ENCODE measurements at places on chromosomes 2 and 18.

DNA sequence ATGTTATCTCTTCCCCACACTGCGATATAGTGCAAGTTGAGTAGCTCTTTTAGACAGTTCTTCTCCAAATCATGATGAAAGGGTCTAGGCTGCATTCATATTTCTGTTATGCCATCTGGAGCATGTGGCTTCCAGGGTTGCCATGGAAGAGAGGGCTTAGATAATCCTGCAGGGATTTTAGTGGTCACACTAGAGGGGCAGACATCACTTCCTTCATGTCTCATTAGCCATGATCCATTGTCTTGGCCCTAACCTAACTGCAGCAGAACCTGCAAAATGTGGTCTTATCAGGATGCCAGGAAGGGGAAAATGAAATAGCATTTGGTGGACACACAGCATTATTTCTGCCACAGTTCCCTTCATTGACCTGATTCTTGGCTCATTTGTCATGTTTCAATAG lies 83.1 kb downstream of the ADAM23 start:
- DNase-seq: no peak

DNA sequence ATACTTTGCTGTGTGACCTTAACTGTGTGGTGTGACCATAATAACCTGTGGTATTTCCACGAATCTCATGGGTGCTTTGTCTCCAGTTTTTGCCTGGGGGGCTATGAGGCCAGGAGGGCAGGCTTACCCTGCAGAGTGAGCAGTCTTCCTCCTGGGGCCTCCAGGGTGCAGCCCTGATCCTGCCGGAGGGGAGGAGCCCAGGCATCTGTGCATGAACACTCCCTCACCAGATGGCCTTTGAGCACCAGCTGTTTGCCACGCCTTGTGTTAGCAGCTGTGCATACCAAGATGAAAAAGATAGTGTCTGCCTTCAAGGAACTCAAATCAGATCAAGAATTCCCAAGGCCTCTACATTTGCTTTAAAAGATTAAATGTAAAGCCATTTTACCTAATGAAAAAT lies 75.0 kb upstream of the RBM44 start:
- DNase-seq: no peak

- peak; percentile 31 for DNase-seq
Measured at GRCh38 chr2:201261471-201261870, 1.1 kb downstream of the CASP8 start.

- DNase-seq: no peak
Measured at GRCh38 chr18:27493182-27493581, 308.1 kb upstream of the CHST9 start.

DNA sequence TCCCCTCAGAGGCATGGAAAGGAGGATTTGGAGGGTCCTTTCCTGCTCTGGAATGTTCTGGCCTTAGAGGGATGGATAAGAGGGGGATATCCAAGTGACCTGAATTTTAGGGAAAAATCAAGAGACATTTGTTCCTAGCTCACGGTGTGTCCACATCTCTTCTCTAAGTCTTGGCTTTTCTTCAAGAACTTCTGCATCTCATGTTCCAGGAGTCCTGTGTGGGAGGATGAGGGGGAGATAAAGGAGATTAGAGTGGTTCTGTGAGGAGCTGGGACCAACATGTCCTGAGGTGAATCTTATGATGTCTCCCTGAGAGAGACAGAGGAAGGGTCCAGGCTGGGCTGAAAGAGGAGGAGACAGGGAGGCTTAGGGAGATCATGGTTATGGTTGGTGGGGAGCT lies 11.7 kb downstream of the EMX1 start:
- no peak for DNase-seq

DNA sequence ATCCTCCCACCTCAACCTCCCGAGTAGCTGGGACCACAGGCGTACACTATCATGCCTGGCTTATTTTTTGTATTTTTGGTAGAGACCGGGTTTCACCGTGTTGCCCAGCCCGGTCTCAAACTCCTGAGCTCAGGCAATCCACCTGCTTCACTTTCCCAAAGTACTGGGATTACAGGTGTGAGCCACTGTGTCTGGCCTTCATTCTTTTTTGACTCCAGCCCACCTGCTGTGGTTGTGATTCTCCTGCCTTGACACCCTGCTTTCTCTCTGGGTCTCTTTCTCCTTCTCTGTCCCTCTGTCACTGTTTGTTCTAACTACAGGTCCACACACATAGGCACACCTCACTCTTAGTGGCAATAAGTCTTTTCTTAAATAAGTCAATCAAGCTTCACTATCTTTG lies 85.3 kb downstream of the FTCDNL1 start:
- DNase-seq: no peak

- DNase-seq: no peak
Measured at GRCh38 chr2:199442173-199442572, 15.6 kb downstream of the SATB2 start.

DNA sequence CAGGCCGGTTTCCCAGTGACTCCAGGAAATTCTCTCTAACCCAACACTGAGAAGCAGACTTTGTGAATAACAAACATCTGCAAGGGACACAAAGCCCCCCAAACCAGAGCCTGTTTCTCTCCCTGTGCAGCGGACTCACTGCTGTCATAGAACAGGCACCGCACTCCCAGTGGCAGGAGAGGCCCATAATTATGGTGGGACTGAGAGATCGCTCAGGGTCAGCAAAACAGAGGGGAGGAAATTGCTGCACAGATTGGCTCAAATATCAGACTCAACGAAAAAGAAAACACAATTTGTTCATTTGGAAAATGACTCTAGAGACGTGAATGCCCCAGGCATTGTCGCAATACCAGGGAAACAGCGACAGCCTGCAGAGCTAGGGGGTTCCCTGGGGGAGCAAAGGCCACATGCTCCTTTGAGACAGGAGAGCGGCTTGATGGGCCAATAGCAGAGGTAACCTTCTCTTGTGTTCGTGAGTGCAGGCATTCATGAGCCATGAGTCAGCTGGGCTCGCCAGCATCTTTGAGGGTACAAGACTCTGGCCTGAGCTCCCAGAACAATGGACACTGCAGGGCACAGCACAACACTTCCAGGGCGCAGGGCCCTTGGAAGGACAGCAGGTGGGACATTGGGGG lies 143.3 kb upstream of the KLHL29 start:
- no peak for DNase-seq

DNA sequence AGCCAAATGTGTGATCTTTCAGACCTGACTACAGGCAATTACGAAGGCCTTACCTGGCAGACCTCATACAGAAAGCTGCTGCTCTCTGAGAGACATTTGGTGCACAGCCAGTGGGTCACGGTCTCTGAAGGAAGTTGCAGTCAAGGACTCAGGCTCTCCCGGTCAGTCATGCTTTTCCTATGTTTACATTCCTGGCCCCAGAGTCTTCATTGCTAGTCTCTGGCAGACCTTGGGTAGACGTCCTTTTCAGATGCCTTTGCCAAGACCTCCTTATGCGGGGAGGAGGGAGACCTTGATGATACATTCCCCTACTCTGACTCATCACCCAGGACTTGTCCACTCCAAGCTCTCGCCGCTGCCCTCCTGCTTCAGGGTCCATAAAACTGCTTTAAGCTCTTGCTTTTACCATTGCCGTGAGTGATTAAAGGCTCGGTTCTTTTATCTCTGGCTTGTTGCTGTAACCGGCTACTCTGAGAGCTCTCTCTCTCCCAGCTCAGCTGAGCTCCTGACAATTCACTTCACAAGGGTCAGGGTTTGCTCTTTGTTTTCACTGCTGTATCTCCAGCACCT lies 62.0 kb upstream of the SLC35F5 start:
- no peak for DNase-seq

- DNase-seq: no peak
Measured at GRCh38 chr2:43676322-43677050, at the start of gene C1GALT1C1L. Gene C1GALT1C1L (minus strand): TSS chr2:43676429. CDS start chr2:43676322, 107 bp downstream.

GRCh38 chr18:27608742-27609141 lies 423.6 kb upstream of the CHST9 start:
- DNase-seq: no peak

DNA sequence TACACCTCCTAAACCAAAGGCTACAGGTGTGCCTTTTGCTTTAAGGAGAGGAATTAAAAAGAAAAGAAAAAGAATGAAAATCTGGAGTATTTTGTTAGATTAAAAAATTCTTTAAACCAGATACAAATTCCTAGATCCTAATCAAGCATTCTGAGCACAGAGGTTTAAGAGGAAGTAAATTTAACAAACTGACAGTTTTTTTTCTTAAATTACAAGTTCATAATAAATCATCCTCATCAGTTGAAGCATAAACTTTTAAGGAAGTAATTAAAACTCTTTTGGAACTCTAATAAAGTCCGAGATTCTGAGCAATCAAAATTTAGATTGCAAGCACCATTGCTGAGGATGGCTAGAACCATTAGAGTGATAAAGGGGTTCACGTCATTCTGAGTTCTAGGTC lies 75.1 kb downstream of the POLE4 start:
- DNase-seq: no peak

GRCh38 chr2:45494275-45494977 lies 116.6 kb downstream of the SRBD1 start:
- no peak for DNase-seq

- DNase-seq: no peak
Measured at GRCh38 chr2:231288590-231288989, 90.2 kb downstream of the ARMC9 start.

GRCh38 chr2:227335713-227336112 lies 10.7 kb downstream of the MFF start:
- DNase-seq: no peak

GRCh38 chr2:118307864-118308263 lies 219.6 kb downstream of the INSIG2 start:
- DNase-seq: no peak

GRCh38 chr2:219422952-219423534 lies 4.9 kb downstream of the DES start:
- no peak for DNase-seq

- DNase-seq: no peak
Measured at GRCh38 chr18:57833441-57834101, 30.5 kb upstream of the ATP8B1 start.

DNA sequence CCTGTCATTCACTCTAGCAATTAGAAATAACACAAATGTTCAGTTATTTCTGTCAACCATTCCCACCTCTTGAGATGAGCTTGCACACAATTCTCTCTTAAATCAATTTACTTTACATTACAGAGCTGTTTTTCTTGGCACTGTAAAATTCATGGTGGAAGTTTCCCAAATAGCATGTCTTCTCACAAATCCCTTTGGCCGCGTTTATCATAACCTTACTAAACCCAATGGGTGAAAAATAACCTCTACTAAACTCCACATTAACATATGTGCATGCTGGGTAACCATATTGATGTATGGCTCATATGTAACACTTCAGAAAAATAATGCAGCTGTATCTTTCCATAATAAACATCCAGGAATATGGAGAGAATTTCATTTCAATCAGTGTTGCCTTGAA lies 75.5 kb upstream of the SULT1C3 start:
- DNase-seq: no peak

DNA sequence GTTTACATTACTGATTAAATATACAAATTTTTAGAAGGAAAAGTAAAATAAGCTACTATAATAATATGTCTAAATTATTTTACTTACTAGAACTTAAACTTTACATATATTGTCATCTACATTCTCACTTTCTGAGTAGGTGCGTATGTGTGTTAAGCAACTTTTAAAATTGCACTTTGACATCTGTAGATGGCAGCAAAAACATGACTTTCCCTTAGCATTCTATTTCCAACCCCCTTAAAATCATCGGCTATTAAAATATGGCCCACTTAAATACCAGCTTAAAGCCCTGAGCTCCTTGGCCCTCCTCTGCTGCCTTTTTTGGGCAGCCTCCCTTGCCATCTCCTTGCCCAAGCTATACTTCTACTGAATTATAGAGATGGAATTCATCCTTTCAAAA lies 78.0 kb downstream of the UPP2 start:
- DNase-seq: no peak

DNA sequence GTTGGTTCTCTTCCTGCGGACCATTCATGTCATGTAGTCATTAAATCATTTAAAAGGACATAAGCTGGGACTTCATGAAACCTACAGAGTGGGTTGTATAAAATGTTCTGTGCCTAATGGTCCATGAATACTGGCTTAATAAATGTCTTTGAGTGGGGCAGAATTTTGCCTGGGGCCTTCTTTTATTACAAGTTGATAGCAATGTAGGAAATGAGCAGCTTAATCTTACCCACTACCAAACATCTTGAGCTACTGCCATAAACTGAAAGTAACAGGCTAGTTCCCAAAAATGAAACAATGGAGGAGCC lies 130.9 kb downstream of the TMEM17 start:
- DNase-seq: no peak

- DNase-seq: no peak
Measured at GRCh38 chr2:220006152-220006621, 378.8 kb downstream of the SLC4A3 start.

GRCh38 chr18:58177896-58178470 lies 134.0 kb downstream of the NEDD4L start:
- no peak for DNase-seq

GRCh38 chr2:182716650-182716979 lies 558 bp downstream of the DNAJC10 start:
- no peak for DNase-seq

- DNase-seq: no peak
Measured at GRCh38 chr2:175976391-175977157, 25.5 kb downstream of the LNPK start.

DNA sequence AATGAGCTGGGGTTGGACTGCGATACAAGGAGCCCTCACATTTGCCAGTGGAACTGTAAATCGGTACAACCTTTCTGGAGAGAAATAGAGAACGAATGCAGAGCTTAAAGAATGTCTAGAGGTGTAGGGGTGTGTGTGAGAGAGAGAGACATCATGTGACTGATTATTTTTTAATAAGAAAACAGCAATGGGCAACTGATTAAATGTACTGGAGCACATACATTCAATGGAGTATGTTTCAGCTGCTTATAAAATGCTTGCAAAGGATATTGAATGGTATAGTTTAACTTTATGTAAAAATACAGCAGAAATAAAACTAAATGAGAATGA lies 391 bp upstream of the TMEM17 start:
- DNase-seq: no peak

- no peak for DNase-seq
Measured at GRCh38 chr2:234330902-234331301, 166.0 kb downstream of the ARL4C start.

GRCh38 chr2:62313449-62314227 lies 117.7 kb downstream of the B3GNT2 start:
- DNase-seq: no peak

DNA sequence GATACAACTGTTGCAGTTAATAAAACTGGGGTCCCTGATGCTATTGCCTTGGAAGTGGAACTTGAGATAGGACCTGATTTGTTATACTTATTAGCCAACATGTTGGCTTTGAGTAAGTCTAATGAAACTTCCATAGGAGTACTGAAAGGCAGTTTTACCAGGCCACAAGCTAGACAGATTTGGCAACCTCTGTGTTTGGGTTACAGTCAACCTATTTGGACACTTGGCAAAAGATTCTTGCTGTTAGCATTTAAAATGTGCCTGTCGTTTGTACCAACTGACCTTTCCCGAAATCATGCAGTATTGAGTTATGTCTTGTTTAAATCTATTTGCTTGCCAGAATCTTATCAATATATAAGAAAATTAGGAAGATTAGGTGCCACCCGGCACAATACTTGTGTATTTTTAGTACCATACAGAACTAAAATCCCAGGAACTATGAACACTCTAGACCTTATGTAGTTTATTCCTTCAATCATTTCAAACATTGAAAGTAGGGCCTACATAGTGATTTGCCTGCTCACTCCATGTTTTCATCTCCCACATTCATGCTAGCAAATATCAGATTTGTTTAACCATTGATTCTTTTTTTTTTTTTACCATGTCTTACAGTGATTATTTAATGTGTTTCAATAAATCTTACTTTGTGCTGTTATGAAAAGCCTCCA lies 35.5 kb upstream of the UPP2 start:
- DNase-seq: no peak

- DNase-seq: no peak
Measured at GRCh38 chr2:119180892-119181291, 22.3 kb upstream of the C1QL2 start.

Measured in activated CD4-positive, CD25-positive, alpha-beta regulatory T cell treated with anti-CD3 and anti-CD28 coated beads, Interleukin-2, amount 50 U/mL, for 16 hours (primary cell).